ENCODE measurements at places on chromosomes 11 and 22.

- no peak for DNase-seq
Observed at GRCh38 chr11:2812371-2812991, 73.1 kb downstream of the CDKN1C start.

DNA sequence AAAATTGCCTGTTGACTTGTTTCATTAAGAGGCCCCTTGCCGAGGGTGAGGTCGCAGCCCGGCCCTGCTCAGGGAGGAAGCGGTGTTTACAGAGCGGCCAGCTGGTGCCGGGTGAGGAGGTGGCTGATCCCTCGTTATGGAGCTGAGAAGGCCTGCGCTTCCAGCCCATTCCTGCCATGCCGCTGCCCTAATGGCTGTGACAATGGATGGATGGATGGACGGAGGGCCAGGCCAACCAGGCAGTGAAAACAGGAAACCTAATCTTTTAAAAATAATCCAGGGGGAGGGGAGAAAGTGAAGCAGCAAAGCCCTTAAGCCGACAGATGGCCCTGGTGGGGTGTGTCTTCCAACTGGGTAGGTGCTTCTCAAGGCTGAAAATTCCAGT is 38.5 kb downstream of the BCR start:
- DNase-seq: no peak

- no peak for DNase-seq
Observed at GRCh38 chr11:119359365-119360214, 13.1 kb upstream of the MFRP start.

GRCh38 chr11:29879560-29879959 is 137.3 kb downstream of the KCNA4 start:
- DNase-seq: no peak

GRCh38 chr11:119389611-119390254 is 8.2 kb upstream of the USP2 start:
- no peak for DNase-seq

GRCh38 chr11:44304091-44305025 is 5.6 kb downstream of the ALX4 start:
- no peak for DNase-seq

DNA sequence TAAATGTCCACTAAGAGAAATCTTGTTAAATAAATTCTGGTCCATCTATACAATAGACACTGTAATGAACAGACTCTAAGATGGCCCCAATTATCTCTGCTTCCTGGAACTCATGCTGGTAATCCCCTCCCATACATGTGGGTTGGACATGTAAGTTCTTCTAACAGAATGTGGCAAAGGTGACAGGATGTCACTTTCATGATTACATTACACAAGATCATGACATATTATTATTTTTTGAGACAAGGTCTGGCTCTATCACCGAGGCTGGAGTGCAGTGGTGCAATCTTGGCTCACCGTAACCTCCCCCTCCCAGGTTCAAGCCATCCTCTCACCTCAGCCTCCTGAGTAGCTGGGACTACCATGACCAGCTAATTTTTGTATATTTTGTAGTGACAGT is 14.6 kb upstream of the NDUFC2 start:
- no peak for DNase-seq

GRCh38 chr11:110338684-110339083 is 42.3 kb upstream of the RDX start:
- DNase-seq: no peak

DNA sequence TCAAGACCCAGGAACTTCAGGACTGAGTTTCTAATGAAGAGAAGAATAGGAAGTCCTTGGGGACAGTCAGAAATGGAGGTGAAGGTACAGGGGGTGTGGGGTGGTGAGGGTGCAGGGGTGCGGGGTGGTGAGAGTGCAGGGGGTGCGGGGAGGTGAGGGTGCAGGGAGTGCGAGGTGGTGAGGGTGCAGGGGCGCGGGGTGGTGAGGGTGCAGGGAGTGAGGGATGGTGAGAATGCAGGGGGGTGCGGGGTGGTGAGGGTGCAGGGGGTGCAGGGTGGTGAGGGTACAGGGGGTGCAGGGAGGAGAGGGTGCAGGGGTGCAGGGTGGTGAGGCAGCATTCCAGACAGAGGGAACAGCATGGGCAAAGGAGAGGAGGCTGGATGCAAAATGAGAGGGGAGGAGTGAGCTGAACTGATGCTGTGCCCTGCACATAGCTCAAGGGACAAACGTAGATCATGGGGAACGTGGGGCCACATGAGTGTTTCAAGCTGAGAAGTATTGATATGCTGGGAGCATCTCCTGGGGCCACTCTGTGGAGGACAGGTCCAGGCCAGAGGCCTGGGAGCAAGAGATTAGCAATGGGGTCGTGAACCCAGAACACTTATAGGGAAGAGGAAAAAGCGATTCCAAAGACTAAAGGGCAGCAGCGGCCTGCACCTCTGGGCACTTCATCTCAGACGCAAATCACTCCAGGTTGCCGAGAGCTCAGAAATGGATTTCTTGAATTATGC is 23.7 kb upstream of the DAGLA start:
- DNase-seq: no peak

- DNase-seq: no peak
Observed at GRCh38 chr22:41830174-41830573, 2.7 kb upstream of the SREBF2 start.

DNA sequence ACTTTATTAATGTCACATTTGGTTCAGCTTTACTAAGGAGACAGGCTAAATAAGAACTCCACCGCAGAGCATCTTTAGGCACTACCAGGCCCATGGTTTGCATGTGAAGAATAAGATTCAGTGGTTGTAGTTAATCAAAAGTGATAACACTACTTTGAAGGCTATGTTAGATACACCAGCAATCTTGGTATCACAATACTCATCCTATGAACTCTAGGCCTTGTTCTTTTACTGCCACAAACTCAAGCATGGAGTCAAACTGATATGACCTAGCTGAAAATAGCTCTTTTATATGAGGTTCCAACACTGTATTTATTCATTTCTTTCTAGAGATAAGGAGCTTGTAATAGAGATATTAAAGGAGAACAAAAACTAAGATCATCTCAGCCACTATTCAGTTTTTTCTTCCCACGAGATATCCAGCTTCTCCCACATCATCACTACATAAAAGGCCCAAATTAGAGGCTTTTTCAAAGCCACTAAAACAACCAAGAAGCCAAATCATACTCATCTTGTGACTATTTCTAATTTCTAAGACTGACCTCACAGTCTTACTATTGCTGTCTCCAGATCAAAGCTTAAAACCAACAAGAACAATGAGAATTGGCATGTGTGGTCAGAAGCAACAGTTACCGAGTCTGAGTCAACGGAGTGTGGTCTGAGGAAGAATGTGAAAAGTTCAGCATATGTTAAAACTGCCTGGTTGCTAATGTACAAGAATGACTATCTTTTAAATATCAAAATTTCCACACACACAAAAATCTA is 25.1 kb upstream of the GUCY1A2 start:
- DNase-seq: no peak

- DNase-seq: no peak
Observed at GRCh38 chr11:101885631-101886030, 29.2 kb upstream of the CEP126 start.

GRCh38 chr11:82174610-82175009 is 559.1 kb downstream of the FAM181B start:
- DNase-seq: no peak

- no peak for DNase-seq
Observed at GRCh38 chr11:82117362-82117761, 616.3 kb downstream of the FAM181B start.

DNA sequence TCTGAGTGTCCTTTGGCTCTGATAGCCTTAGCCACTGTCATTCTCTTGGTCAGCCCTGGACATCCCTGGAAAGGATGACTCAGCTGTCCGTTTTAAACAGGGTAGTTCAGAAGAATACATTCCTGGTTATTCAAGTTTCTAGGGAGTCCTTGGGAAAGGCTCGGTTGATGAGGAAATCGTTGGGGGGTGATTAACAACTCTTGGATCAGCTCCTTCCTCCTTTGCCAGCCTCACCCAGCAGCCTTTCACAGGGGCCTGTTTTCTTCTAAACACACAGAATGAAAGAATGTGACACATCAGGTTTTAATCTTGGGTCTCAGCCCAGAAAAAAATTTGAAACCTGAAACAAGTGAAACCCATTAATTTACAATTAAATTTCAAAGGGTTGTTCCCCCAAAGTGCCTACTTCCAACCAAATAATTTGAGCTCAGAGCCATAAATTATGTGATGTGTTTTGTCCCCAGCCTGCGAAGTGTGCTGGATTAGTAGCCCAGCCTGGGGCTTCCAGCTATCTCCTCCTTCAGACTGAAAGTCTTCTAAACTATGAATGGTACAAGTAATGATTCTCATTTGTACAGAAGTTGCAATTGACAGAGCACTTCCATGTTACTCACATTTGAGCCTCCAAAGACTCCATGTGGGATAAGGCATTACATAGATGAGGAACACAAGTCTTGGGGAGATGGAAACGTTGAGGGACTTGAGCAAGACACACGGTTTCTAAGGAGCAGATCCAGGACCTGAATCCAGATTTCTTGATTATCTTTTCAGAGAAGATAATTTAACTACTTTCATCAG is 19.3 kb upstream of the MRGPRX2 start:
- no peak for DNase-seq

DNA sequence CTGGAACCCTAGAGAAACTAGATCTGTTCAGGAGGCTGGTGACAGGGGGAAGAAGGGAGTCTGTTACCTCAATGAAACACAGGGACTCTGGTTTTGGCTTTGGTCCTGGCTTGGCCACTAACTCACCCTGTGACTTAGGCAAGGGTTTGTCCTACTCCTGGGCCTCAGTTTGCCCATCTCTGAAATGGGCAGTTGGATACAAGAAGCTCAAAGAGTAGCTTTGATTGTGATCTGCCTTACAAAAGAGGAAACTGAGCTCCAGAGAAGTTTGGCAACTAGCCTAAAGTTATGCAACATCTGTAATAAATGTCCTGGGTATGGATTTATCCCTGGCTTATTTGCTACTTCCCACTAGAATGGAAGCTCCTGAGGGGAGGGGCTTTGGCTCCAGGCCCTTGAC is 24.0 kb upstream of the LMO1 start:
- DNase-seq: no peak

DNA sequence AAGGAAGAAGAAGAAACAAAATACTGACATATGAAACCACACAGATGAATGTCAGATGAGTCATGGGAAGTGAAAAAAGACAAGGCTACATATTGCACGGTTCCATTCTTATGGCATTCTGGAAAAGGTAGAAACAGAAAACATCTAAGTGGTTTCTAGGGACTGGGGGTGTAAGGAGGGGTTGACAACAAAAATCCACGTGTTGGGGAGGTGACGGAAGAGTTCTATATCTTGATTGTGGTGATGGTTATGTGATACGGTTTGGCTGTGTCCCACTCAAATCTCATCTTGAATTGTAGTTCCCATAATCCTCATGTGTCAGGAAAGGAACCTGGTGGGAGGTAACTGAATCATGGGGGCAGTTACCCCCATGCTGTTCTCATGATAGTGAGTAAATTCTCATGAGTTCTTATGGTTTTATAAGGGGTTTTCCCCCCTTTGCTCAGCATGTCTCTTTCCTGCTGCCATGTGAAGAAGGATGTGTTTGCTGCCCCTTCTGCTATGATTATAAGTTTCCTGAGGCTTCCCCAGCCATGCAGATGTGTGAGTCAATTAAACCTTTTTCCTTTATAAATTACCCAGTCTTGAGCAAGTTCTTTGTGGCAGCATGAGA is 6.4 kb upstream of the ARFGAP3 start:
- no peak for DNase-seq

- DNase-seq: no peak
Observed at GRCh38 chr11:68411501-68411991, 49.0 kb upstream of the PPP6R3 start.

- no peak for DNase-seq
Observed at GRCh38 chr11:387193-387793, 6.7 kb upstream of the PKP3 start.

- DNase-seq: no peak
Observed at GRCh38 chr11:117081908-117082307, 16.3 kb downstream of the SIK3 start.

DNA sequence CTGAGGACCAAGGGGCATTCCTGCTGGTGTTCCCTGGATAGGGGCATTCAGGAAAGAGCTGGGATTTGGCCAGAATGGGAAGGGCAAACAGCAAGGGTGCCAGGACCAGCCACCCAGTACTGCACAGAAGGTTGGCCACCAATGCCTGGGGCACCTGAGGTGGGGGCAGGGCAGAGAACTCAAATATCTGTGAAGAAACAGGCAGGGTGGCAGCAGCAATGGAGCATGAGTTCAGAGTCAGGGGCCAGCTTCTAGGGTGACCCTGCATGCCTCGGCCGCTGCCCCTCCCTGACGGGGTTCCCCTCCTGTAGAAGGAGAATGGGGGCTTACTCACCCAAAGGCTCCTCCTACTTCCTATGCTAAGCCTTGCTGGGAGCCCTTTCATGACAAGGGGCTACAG is 79.3 kb upstream of the SHANK2 start:
- DNase-seq: no peak

- no peak for DNase-seq
Observed at GRCh38 chr22:17838180-17838865, 64.1 kb upstream of the BID start.

GRCh38 chr11:72525466-72525865 is 91.1 kb upstream of the CLPB start:
- no peak for DNase-seq

- DNase-seq: no peak
Observed at GRCh38 chr22:19687561-19688300, 26.6 kb upstream of the SEPTIN5 start.

GRCh38 chr11:27471589-27472397 is 797 bp downstream of the LGR4 start:
- peak; percentile 5 for DNase-seq

- no peak for DNase-seq
Observed at GRCh38 chr11:2509481-2510001, 64.7 kb downstream of the KCNQ1 start.

- no peak for DNase-seq
Observed at GRCh38 chr11:77093987-77094840, 8.4 kb upstream of the OMP start.

DNA sequence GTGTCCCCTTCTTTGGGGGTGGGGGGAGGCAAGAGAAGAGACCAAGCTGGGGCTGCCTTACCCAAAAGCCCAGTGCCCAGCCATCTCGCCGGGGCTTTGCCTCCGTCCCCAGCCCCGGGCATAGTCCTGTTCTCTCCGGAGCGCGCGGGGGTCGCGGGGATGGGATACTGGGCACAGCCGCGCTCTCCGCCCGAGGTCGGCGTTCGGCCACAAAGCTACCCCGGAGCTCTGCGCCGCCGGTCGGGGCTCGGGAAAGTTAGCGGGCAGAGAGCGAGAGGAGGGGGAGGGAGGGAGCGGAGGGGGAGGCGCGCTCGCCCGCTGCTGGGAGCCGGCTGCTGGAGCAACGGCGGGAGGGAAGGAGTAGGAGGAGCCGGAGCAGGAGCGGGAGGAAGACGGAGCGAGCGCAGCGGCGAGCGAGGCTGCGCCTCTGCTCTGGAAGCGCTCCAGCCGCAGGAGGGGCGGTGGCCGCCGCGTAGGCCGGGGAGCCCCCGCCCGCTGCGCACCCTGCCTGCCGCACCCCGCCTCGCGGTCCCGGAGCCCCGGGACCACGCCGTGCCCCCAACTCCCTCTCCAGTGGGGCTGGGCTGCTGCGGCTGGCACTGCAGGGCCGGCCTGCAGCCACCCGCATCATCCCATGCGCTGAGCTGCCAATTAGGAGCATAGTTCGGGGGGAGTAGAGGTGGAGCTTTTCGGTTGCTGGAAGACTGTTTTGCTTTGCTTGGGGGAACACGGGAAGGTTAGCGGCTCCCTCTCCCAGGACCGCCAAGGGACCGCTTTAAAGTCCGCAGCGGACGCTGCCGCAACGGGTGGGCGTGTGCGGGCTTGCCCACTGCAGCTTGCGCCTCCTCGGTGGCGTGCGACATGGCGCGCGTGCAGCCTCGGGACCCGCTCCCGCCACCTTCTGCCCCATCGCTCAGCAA is at the start of gene SCN4B:
Gene SCN4B (minus strand): TSS at position 272 of the 920 bp plus-strand sequence. CDS start 150 bp downstream, at position 122.
- DNase-seq: no peak

- no peak for DNase-seq
Observed at GRCh38 chr11:110710628-110711381, 1.4 kb downstream of the ARHGAP20 start.

Measured in activated T-helper 1 cell treated with Interleukin-2 at 50 U/mL for 16 hours (primary cell).